ENCODE measurements at places on chromosomes 12 and 14. TPM values are rescaled to one million over a fixed set of nuclear protein-coding genes. Genes with fewer than 3 reads are reported as not detected.

- no peak for DNase-seq
Observed at GRCh38 chr14:106377432-106377831, 851.0 kb downstream of the TMEM121 start.

GRCh38 chr14:36227802-36228201 lies 51.3 kb upstream of the PTCSC3 start:
- no peak for DNase-seq

DNA sequence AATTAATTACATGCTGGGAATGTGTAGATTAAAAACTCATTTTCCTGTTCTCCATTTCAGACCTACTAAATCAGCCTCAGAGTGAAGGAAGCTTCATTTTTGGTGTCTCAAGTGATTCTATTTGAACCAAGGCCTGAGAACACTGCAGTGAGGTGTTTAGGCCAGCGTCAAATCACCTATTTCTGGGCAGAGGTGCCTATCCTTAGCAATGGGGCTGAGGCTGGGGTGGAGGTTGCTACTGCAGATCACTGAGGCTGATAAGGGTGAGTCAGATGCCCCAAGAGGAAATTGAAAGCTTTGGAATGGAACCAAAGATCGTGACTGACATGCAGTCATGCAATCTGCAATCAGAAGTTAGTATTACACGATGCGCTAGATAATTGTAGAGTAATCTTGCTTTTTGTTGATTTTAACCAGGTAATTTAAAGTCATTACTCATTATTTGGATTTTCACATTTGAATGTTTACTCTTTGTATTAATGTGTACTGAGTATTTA lies 4.4 kb downstream of the TXNRD1 start:
- no peak for DNase-seq

DNA sequence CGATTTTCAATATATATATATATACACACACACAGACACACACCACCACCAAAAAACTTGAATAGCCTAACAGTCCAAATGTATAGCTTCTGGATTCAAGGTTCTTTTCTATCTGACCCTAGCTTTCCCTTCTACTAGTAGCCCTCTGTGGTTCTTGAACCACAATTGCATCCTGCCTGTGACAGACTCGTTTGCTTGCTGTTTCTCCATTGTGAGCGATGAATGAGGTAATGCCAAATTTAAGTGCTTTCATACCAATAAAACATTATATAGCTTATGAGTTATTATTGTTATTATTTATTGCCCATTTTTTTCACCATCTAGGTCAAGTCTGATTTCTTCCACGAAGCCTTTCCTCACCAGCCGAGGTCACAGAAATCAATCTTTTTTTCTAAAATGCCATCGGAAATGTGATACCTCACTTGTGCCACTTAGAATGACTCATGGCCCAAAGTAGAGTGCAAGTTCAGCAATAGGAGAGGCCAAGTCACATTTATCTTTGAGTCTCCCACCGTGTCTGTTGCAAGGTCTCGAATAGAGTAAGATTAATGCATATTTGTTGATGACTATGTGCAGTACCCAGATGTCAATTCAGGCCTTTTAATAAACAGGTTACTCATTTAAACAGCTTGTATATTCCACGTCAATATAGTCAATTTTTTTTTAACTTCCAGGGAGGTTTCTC lies 1015.8 kb upstream of the SEL1L start:
- DNase-seq = no peak

Gene PPP1R1A
- total RNA-seq = 115 TPM

- no peak for DNase-seq
Observed at GRCh38 chr12:38892087-38892786, 13.2 kb downstream of the CPNE8 start.

Gene OAS3
- 46.3 TPM for total RNA-seq

- DNase-seq = peak; percentile 48
Observed at GRCh38 chr12:62256408-62257096, 3.7 kb upstream of the USP15 start.

Gene KRT77
- total RNA-seq = not detected

- DNase-seq = no peak
Observed at GRCh38 chr12:111773801-111774551, 7.2 kb downstream of the ALDH2 start.

Gene RPS26
- total RNA-seq = 1,457 TPM

GRCh38 chr14:70254476-70254961 lies 65.8 kb upstream of the SLC8A3 start:
- no peak for DNase-seq

All from omental fat pad (tissue), 4 donors.